Stimulated activated CD8-positive, alpha-beta memory T cell treated with anti-CD3 and anti-CD28 coated beads, Interleukin-7, amount 100 ng/mL, for 24 hours (primary cell): ENCODE measurements at places on chromosomes 4 and X.

DNA sequence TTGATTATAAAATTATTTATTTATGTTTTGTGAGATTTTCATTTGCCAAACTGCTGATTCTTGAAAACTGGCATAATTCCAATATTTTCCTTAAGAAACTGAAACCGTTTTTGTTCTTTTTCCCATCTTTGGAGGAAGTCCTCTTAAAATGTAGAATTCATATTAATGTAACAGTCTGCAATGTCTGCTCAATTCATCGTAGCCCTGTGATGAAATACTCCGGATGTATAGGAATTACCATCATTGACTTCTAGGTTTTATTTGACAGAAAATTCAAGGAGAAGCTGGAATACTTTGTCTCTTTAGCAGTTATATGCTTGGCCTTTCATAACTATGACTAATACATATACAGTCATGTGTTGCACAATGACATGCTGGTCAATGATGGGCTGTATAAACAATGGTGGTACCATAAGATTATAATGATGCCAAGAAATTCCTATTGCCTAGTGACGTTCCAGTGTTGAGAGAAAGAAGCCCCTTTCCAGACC lies 185.0 kb upstream of the GPRIN3 start:
- DNase-seq = no peak

- DNase-seq = no peak
These were observed 85.5 kb downstream of the USP46 start for GRCh38 chr4:52573551-52573950.

GRCh38 chr4:144347121-144347520 lies 206.6 kb upstream of the GYPA start:
- DNase-seq = no peak

DNA sequence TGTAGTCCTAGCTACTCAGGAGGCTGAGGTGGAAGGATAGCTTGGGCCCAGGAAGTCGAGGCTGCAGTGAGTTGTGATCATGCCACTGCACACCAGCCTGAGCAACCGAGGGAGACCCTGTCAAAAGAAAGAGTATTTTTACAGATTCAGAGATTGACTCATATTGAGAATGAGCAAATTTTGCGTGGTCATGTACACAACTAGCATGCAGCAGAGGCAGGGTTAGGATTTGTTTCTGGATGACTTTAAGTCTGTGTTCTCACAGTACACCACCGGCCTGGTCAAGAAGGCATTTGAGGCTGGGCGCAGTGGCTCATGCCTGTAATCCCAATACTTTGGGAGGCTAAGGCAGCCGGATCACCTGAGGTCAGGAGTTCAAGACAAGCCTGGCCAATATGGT lies 44.8 kb upstream of the CBR4 start:
- no peak for DNase-seq

- no peak for DNase-seq
These were observed 805 bp downstream of the ATP8A1 start for GRCh38 chr4:42655921-42656678.
